ENCODE measurements at places on chromosomes 2 and 18. TPM values are rescaled to one million over a fixed set of nuclear protein-coding genes. Genes with fewer than 3 reads are reported as not detected.
A peak's percentile ranks its signal among the peaks of the same experiment; 100 is the strongest.

The ACTR1B gene
- 36.3 TPM for total RNA-seq

The GKN1 gene
- total RNA-seq = not detected

The ALPP gene
- not detected for total RNA-seq

The LYPD1 gene
- total RNA-seq = 9.8 TPM

The SALL3 gene
- not detected for total RNA-seq

The DNAH6 gene
- not detected for total RNA-seq

The MALL gene
- 0.24 TPM for total RNA-seq

The PPP1R1C gene
- 5.3 TPM for total RNA-seq

The CCL20 gene
- total RNA-seq = not detected

The CFAP221 gene
- 1.5 TPM for total RNA-seq

The CDKL4 gene
- total RNA-seq = 0.79 TPM

The REG1B gene
- total RNA-seq = not detected

DNA sequence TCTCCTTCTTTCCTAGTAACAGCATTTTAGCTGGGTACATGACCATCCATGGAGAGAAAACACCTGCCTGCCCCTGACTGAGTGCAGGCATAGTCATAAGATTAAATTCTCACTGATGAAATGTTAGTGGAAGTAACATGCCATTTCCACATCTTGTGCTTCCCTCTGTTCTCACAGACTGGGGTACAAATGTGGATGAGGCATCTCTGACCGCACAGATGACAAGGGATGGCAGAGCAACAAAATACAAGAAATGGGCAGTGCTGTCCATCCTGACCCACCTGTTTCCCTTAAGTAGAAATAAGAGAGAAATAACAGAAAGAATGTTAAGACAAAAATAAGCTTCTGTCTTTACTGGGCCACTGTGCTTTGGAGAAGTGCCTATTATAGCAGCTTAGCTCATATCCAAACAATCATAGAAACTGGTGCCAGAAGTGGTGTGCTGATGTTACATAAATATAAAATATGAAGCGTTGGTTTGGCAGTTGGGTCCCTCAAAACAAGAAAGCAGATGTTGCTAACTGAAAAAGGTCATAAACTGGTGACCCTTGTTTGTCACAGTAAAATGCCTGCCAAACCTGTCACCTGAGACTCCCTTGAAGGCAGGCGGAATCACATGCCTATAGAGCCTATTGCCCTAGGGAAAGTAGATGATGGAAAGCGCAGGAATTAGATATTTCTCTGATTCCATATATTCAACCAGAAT is 72.4 kb upstream of the CCDC150 start:
- no peak for DNase-seq

DNA sequence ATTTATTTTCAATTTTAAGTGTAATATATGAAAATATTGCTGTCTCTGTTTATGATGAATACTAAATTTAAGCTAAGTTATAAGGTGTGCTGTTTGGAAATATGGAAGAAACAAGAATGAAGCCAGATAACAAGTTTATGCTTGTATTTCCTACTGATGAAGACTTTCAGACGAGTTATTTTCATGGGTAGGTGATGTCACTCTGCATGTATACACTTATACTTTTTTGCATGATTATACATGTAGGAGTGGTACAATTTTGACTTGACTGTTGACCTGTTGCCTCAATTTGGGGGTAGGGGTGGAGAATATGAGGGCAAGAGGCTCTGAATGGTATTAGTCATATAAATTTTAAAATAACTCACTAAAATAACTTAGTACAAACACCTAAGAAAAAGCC is 133.7 kb downstream of the HAUS1 start:
- DNase-seq = no peak

DNA sequence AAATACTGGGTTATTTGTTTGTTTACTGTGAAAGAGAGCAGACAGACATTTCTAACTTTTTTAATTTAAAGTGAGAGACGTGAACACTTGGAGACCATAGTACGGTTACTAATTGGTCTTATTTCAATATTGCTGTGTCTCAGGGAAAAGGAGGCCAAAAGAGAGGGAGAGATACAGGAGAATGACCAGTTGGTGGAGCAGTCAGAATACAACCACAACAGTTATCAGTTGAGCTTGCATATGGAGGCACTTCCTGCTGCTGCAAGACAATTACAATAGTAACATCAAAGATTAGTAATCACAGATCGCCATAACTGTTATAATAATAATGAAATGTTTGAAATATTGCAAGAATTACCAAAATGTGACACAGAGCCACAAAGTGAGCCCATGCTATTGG is 58.2 kb downstream of the TWSG1 start:
- no peak for DNase-seq

DNA sequence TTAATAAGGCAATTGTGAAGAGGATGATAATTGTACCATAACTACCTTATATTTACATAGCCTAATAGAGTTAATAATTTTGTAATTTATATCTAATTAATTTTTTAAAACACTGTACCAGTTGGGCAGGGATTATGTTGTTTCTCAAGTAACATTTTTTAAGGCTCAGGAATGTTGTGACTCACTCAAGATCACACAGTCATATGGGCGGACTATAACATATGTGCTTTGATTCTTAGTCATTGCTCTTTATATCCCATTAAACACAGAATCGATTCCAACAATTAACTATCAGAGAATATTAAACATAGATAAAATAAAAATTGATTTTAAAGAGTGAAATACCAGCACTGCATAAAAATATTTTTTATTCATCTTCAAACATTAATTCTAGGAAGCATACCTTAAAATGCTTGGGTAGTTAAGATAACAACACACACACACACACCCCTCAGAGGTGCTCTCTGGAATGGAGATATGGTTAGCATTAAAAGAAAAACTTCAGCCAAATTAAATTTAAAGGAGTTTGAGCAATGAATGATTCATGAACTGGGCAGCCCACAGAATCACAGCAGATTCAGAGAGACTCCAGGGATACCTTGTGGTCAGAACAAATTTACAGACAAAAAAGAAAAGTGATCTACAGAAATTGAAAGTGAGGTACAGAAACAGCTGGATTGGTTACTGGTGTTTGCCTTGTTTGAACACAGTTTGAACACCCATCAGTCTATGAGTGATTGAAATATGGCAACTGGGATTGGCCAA is 869.4 kb upstream of the ID2 start:
- no peak for DNase-seq

DNA sequence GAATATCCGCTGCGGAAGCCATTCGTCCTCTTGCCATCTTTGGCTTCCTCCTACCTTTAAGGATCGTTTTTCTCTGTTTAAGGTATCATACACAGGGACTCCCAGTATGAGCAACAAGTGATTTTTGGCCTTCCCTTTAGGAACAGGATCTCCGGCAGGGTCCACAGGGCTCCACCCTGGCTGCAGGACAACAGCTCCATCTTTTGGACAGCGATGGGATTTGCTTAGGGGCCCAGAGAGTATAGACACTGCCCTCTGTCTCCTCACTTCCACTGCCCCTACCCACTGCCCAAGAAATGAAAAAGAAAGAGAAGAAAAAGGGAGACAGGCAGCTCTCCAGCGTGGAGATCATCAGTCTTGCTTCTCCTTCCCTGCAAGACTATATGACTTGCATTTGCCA is 224.5 kb downstream of the UXS1 start:
- DNase-seq = peak; percentile 35

GRCh38 chr18:55089610-55090009 is 130.3 kb upstream of the CCDC68 start:
- DNase-seq = no peak

DNA sequence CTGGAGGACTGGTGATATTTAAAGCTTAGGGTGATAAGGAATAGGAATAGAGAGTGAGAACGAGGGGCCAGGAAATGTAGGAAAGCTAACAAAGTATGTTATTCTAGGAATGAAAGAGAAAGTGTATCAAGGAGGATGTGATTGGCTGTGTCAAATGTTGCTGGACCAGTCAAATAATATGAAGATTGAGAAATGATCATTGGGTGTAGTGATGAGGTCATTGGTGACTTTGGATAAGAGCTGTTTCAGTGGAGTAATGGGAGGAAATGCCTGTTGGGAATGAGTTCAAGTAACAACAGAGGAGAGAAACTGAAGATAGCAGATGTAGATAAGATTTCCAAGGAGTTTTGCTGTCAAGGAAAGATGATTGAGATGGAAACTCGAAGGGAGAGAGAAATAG is 74.4 kb downstream of the UBE2E3 start:
- DNase-seq = no peak

GRCh38 chr2:232043966-232044365 is 82.5 kb downstream of the DIS3L2 start:
- DNase-seq = no peak

GRCh38 chr2:108911401-108911800 is 77.6 kb downstream of the EDAR start:
- DNase-seq = no peak

DNA sequence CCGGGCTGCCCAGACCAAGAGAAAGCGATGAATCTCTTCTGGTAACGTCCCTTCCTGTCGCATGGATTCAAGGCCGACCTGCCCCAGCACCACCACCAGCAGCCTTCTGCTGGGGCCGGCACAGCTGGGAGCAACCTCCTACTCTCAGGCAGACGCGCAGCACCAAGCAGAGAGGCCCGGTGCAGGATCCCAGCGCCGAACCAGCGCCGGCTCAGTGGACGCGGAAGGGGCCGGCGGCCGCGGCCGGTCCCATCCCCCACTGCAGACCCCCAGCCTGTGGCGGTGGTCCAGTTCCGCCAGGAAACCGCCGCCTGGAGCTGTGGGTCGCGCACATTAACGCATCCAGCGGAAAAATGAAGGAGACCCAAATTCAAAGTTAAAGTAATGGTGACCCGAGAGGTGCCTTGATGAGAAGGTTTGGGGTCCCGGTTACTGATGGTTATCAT is 525 bp upstream of the MAL start:
- no peak for DNase-seq

- DNase-seq = no peak
These were observed 86.9 kb downstream of the FAM117B start for GRCh38 chr2:202721621-202722020.

GRCh38 chr2:3585261-3586109 is 9.4 kb upstream of the COLEC11 start:
- DNase-seq = no peak

- no peak for DNase-seq
These were observed 9.9 kb downstream of the NEU4 start for GRCh38 chr2:241818943-241819270.

DNA sequence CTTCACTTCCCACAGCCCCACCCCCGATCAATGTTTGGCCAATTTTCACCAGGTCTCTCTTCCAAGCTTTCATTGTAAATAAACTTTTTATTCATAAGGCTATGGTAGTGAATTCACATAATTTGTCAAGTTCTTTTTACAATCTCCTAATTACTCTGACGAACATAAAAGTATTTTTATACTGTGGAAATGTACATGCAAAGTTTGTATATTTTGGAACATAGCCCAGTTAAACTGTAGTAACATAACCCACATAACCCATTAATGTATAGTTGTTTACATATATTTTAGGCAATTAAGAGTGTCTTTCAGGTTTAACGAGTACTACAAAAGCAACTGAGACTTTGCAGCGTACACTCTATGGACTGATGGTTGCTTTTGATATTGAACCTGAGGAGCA is 228.3 kb upstream of the ERBB4 start:
- DNase-seq = no peak

- no peak for DNase-seq
These were observed 4.8 kb downstream of the GDF7 start for GRCh38 chr2:20671736-20672080.

DNA sequence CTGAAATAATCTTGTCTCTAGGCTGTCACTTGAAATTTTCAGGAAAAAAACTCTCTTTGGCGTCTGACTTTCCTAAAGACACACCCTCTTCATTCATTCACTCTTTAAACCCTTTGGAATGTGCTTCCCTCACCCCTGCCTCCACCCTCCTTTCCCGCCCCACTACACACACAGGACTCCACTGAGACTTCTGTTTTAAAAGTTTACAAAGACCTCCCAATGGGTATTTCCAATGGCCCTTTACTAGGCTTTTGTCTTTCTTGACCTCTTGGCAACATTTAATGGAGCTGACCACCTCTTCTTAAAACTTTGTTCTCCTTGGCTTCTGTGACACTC is 96.1 kb downstream of the RBMS1 start:
- no peak for DNase-seq

- DNase-seq = no peak
These were observed 418.0 kb upstream of the ST6GAL2 start for GRCh38 chr2:107303964-107304363.

- no peak for DNase-seq
These were observed 514.0 kb downstream of the GALR1 start for GRCh38 chr18:77763530-77764145.

GRCh38 chr2:37146062-37146461 is 10.7 kb downstream of the EIF2AK2 start:
- DNase-seq = no peak

DNA sequence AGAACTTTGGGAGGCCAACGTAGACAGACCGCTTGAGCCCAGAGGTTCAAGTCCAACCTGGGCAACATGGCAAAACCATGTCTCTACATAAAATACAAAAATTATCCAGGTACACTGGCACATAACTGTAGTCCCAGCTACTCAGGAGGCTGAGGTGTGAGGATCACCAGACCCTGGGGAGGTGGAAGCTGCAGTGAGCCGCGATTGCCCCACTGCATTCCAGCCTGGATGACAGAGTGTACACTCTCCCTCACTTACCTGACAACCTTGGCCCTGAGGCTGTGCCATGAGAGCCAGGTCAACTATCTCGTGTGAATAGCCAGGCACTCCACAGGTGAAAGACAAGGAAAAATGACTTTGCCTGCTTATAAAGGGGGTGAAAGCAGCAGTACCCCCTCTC is 39.3 kb downstream of the CBLN2 start:
- DNase-seq = no peak

- no peak for DNase-seq
These were observed 83.4 kb upstream of the MAPRE2 start for GRCh38 chr18:34957864-34958259.

GRCh38 chr2:128686497-128686859 is 367.8 kb upstream of the HS6ST1 start:
- DNase-seq = no peak

GRCh38 chr2:224253464-224253863 is 148.4 kb downstream of the FAM124B start:
- no peak for DNase-seq

- DNase-seq = no peak
These were observed 1071.9 kb upstream of the CDH2 start for GRCh38 chr18:29248805-29249204.

DNA sequence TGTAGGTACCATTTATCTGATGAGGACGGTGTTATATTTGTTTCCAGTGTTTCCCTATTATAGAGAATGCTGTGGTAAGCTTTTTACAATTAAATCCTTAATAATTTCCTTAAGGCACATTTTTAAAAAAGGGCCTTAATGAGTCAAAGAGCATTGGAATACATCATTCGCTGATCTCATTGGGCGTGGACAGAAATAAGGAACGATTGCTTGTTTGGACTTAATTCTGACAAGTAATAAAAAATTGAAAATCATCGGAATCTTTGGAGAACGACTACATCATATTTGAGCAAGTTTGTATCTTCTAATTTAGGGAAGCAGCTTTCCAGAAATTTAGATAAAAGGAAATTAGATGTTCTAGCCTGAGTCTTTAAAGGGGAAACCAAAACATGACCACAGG is 11.3 kb downstream of the AGPS start:
- no peak for DNase-seq

DNA sequence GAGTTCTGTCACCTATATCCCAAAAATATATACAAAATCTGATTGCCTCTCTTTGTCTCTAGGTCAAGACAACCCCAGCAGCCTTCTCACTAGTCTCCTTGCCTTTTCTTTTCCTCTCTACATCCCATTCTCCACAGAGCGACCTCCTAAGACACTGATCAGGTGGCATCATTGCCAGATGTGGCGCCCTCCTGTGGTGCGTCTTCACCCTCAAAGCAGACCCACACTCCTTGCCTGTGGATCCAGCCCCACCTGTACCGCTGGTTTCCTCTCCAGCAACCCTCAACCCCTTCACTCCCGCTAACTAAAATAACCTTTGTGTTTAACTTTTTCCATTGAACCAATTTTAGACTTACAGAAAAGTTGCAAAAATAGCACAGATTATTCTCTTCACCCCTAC is 273.3 kb downstream of the GLI2 start:
- peak; percentile 19 for DNase-seq
